Epithelial cell of proximal tubule (primary cell): ENCODE measurements at places on chromosomes 12 and 14. TPM values are rescaled to one million over a fixed set of nuclear protein-coding genes. Genes with fewer than 3 reads are reported as not detected.

GRCh38 chr12:25556153-25556552, 3.1 kb upstream of the LMNTD1 start:
- no peak for DNase-seq

- DNase-seq = no peak
Observed at GRCh38 chr12:57093415-57094207, 4.7 kb downstream of the NAB2 start.

GRCh38 chr12:38880288-38880687, 25.1 kb downstream of the CPNE8 start:
- no peak for DNase-seq

DNA sequence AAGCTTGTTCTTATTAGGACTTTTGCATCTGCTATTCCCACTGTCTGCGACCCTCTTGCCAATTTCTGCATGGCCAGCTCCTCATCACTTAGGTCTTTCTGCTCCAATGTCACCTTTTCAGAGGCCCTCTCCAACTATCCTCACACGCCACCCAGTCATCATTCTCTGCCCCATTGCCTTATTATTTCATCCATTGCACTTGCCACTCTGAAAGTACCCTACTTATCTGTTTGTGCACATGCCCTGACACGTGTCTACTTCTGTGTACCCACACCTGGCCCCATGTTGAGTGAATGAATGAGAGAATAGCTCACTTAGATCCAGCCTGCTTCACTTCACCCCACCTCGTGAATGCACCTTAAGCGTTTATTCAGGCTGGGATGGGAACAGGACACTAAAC, 218.7 kb upstream of the TBX3 start:
- DNase-seq = no peak

GRCh38 chr14:104014764-104015163, 70.7 kb upstream of the ASPG start:
- no peak for DNase-seq

DNA sequence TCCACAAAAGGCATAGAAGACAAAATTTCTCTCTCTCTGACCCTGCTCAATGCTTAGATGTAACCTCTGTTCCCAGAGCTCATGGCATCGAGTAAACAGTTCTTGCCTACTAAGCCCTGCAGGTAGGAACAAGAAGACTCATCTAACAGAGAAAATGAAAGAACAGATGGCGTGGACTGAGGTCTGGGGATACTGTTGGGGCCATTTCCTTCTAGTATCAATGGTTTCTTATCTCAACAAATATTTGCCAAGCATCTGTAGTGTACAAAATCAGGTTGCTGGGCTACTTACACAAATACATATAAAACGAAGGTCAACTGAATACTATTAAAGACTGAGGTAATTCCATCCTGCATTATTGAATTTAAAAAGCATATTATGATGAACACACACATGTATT, 93.3 kb downstream of the RIMBP2 start:
- no peak for DNase-seq

GRCh38 chr12:125861299-125862281, 796.4 kb downstream of the AACS start:
- DNase-seq = no peak

Gene TMEM260
- 6.0 and 15.9 TPM in 2 replicates for total RNA-seq

Gene TRHDE
- 25.9 and 26.9 TPM in 2 replicates for total RNA-seq
